ENCODE measurements at places on chromosomes 3 and 15.
A peak's percentile ranks its signal among the peaks of the same experiment; 100 is the strongest.

- DNase-seq = no peak
Measured at GRCh38 chr3:182083112-182083511, 371.4 kb downstream of the SOX2 start.

- no peak for DNase-seq
Measured at GRCh38 chr3:1135194-1135593, 42.4 kb downstream of the CNTN6 start.

GRCh38 chr3:42547401-42547945 is 34.3 kb downstream of the SEC22C start:
- peak; percentile 73 for DNase-seq

DNA sequence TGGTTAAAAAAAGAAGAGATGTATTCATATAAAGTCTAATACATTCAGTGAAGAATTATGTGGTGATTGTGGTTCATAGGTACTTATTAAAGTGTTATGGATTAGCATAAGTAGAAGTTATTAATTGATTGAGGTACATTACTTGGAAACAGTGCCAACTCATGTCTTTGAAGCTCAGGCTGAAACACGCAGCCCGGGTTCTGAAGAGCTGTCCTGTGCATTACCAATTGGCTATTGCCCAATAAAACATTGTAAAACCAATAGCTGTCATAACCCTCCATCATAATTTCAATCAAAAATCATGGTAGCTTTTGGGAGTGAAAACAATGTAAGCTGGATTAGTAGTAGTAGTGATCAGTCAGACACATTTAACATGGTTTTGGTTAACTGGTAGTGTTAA is 560.1 kb downstream of the MCTP2 start:
- no peak for DNase-seq

- no peak for DNase-seq
Measured at GRCh38 chr3:128060473-128061381, 8.5 kb downstream of the SEC61A1 start.

GRCh38 chr3:184761075-184761841 is 49.4 kb upstream of the MAGEF1 start:
- DNase-seq = no peak

GRCh38 chr3:188053036-188053340 is 101.0 kb upstream of the LPP start:
- no peak for DNase-seq

- DNase-seq = no peak
Measured at GRCh38 chr3:133713347-133713746, 32.8 kb upstream of the TF start.

DNA sequence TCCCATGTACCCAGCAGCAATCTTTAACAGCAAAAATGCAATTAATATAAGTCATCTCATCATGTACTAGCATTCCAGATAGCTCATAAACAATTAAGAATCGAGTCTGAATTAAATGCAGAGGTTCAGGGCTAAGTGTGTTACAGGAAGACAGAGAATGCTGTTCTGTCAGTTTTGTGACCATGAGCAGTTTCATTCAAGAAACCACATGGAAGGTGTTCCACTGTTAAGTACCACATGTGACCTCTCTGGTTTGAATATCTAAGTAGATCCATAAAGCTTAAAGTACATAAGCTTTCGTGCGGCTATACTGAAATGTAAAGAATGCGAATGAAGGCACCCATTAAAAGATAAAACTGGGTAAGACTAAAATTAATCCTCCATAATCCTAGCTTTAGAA is 272.3 kb downstream of the IL5RA start:
- DNase-seq = no peak

GRCh38 chr3:150577855-150578254 is 25.3 kb upstream of the SELENOT start:
- DNase-seq = no peak

DNA sequence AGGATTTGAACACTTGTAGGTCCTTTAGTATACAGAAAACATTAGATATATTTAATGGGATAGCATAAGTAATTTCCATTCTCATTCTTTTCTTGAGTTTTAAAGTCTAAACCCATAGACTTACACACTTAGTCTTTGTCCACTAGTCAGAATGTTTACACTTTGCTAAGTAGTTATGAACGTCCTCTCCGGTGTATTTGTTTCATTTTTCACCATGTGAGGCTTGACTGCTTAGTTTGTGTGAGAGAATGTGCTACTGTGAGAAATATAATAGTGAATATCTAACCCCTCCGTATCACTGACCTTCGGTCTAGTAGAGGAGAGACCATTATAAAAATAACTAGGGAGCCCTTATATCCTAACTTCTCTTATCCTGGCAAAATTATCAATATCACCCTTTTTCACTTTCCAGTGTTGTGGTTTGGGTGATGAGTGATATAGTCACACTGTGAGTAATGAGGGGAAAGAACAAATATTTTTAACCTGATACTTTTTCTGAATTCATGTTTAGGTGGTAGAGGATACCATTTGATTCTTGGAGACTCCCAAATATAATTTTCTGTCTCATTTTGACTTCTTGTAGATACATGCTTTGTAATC is 122.4 kb downstream of the UBE2E2 start:
- DNase-seq = no peak

DNA sequence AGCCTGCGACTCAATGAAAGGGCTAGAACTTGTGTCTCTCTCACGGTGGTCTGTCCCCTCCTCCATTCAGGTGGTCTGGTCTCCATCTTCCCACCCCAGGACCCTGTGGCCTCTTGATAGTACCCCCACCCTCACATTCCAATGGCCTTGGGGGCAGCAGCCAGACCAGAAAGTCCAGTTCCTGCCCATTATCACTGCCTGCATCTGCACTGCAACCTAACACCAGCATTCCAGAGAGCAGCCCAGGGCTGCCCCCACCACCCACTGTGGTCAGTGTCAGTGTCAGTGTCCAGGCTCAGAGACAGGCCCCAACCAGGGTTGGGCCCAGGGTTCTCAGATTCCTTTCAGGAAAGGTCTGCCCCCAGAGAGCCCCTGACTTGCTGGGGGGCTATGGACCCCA is 12.6 kb downstream of the IGDCC3 start:
- no peak for DNase-seq

- no peak for DNase-seq
Measured at GRCh38 chr3:131690800-131691199, 188.0 kb upstream of the MRPL3 start.

DNA sequence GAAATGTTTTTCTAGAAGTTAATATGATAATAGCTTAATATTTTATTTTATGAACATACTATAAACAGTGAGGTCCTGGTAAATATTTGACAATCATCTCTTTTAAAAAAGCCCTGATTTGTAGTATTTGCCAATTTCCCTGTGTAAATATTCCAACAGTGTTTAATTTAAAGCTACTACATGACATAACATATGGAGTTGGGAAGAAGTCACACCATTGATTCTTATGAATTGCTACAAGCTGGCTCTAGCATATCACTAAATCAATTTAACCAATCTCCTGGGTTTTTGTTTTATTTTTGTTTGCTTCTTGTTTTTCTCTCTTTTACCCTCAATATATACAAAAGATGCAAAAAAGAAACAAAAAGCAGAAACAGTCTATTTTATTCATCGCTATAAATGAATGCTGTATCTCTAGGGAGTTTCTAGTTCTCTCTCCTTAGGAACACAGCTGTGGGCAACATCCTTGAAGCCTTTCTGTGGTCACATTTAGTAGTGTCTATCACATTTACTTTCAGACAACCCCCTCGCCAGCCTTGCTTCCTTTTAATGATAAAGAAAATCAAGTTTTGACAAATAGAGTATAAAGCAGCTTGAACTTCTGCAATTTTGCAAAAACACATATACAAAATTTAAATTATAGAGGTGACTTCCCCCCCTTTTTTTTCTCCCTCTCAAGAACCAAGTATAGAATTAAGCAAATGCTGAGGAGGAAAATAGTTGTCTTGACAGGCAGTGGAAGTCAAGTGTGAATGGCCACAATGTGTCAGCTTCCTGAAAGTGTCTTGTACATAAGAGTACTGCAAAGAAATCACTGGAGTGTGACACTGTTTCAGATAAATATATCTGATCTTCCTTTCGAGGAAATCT is 21.4 kb downstream of the CCR1 start:
- no peak for DNase-seq

GRCh38 chr3:53501178-53501577 is 6.8 kb downstream of the CACNA1D start:
- DNase-seq = no peak

DNA sequence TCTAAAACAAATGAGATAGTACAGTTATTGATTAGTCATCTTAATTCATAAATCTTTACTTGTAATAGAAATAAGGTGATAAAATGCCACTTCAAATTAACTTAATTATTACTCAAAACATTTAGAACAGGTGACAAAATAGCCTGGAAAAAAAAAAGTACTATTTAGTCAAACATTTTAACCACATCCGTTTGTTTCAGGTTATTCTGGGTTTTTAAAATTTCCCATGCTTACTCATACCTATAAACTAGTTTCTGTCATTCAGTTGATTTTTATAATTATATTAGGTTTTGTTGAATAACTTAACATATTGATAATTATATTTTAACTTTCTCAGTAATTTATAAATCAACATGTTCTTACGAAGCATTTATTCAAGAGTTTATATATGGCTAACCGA is 483.0 kb downstream of the ROBO1 start:
- no peak for DNase-seq

- DNase-seq = no peak
Measured at GRCh38 chr15:40714144-40714543, 19.2 kb downstream of the RAD51 start.

- no peak for DNase-seq
Measured at GRCh38 chr3:34929036-34929435, 710.3 kb upstream of the ARPP21 start.

DNA sequence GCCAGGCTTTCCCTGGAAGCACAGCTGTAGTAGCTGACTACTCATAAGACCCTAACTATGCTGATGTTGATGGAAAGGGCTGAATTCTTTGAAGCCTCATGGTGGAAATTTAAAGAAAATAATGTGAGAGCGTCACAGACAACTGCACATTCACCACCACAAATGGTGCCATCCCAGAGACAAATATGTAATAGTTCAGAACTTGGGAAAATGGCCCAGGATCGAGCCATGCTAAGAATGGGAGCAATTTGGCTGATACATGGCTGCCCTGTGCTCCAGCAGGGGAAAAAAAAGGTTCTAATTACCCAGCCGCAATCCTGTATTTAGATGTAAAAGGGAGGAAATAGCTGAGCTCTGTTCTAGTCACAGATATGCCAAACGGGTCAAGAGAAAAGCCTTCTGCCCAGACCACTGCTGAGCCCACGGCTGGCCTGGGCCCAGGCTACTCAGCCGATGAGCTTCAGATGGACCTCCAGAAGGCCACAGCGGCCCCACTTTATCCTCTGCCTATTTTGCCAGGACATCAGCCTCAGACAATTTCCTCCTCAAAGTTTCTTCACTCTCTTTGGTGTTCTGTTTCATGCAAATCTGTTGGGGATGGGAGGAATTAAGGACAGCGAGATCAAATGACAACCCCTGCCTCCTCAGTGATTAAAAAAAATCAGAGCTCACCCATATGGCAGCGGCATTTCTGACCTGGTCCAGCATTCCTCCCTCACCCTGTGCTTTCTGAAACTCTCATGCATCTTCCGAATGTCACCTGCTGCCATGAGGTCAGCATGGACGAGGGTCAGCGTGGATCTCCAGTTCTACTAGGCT is 54.5 kb upstream of the MEX3B start:
- DNase-seq = no peak

- no peak for DNase-seq
Measured at GRCh38 chr15:65870889-65871533, 1.7 kb downstream of the RAB11A start.

DNA sequence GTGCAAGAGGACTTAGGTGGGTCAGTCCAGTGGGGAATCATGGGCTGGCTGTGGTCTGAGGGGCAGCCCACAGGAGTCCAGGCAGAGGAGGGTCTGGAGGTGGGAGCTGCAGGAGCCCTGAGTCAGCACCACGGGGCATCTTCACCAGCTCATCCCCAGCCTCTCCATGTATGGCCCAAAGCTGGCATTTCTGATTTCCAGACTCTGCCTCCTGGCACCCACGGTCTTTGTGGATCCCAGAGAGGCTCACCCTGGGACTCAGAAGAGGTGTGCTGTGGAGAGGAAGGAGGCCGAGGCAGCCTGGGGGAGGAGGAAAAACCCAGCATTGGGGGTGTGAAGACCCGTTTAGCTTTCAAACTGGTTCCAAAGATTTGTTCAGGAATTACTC is 64.5 kb upstream of the KLF13 start:
- DNase-seq = no peak

- no peak for DNase-seq
Measured at GRCh38 chr3:111919370-111920065, 59.3 kb upstream of the ABHD10 start.

DNA sequence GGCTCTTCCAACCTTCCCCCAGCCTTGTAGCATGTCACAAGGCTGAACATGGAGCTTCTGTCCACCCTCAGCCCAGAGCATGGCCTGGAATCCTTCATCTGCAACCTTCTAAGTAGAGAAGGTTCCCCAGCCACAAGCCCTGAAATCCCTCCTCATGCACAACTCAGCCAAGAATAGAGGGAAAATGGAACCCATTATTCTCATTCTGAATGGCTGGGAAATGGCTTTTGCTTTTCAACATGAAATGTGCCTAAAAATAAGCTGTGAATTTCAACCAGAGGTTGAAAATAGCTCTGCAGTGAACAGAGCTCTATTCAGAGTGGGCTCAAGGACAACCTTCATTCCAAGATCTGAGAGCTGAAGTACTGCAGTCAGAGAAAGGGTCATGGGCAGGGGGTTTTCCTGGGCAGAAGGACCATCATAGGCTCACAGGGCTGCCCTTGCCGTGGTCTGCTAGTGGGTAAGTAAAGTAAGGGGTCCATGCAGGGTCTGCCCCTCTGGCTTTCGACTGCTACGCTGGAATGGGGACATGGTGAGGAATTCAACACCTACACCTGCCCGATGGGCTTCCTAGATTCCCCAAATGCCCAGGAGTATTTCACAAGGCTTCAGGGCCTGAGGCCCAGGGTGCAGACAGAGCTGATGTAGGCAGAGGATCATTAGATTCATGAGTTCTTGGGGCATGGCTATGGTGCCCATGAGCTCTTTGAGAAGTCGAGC is 35.9 kb downstream of the POC1A start:
- DNase-seq = no peak

DNA sequence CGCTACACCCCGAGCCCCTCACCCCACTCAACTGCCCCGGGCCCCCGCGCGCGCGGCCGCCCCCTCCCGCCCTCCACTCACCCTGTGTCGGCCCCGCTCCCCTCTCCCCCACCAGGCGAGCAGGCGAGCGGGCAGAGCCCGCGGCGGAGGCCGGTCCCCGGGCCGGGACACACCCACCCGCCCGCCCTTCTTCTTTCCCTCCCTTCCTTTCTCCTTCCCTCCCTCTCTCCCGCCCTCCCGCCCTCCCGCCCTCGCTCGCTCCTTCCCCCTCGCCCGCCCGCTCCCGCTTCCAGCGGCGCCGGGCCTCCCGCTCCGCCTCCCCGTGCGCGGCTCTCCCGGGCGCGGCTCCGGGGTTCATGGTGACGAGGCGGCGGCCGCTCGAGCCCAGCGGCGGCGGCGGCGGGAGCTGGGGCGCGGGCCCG is at the start of gene CTDSPL:
Gene CTDSPL (plus strand): TSS at position 261 of the 422 bp plus-strand sequence. CDS start 320 bp downstream, outside the sequence.
- no peak for DNase-seq

- no peak for DNase-seq
Measured at GRCh38 chr3:29901097-29901496, 620.2 kb downstream of the RBMS3 start.

DNA sequence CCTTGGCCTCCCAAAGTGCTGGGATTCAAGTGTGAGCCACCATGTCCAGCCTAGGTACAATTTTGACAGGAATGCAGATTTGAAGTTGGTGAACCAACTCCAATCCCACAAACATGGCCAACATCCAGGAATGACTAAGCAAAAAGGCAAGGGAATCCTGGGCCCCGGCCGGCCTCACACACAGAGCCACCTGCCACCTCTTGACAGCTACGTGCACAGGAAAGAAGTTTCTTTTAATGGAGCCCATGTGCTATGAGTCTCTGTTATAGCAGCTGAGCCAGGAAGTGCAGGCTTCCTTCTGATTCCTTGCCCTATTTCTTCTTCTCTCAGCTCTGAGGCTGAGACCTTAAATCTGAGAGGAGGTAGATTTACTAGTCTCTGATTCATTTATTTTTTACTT is 8.8 kb downstream of the TMEM40 start:
- no peak for DNase-seq
